Stimulated activated CD8-positive, alpha-beta memory T cell treated with anti-CD3 and anti-CD28 coated beads, Interleukin-4, amount 100 ng/mL, for 4 hours (primary cell): ENCODE measurements at places on chromosomes 6 and 20.

DNA sequence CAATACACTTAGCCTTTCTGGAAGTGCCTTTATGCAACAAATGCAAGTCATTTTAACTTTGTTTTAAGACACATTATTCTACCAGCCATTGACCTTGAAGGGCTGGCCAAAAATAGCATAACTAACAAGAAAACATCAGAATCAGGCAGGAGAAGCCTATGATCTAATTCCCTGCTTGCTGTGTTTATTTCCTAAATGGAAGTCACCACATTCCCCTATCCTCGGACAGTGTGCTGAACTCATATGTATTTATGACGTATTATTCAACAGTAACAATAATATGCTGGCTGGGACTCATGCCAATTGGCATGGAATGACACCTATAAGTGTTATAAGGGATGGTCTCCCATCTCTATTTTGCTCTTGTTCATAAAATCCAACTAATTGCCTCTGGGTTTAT lies 140.7 kb downstream of the MAP3K7 start:
- no peak for DNase-seq

- DNase-seq = no peak
Observed at GRCh38 chr6:160791981-160792418, 90.0 kb downstream of the PLG start.

DNA sequence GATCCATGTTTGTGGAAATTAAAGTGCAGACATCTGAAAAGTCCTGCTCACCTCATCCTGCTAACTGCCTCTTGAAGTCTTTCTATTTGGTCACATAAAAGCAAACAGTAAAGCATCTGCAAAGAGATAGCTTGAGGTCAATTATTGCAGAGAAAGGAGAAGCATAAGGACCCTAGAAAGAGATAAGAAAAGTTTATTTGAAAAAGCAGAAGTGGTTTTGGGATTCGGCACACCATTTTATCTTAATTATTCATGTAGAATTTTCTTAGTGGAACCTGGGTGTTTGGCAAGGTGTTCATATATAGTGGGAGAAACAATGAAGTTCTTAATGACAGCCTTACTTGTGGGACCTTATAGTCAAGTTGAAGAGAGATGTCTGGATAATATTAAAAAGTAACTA lies 280.8 kb downstream of the CENPW start:
- DNase-seq = no peak

GRCh38 chr20:60008130-60008808 lies 50.0 kb downstream of the CDH26 start:
- no peak for DNase-seq

- no peak for DNase-seq
Observed at GRCh38 chr6:141354191-141354955, 778.4 kb upstream of the GJE1 start.

GRCh38 chr6:55175078-55176049 lies 1.0 kb downstream of the HCRTR2 start:
- DNase-seq = no peak

DNA sequence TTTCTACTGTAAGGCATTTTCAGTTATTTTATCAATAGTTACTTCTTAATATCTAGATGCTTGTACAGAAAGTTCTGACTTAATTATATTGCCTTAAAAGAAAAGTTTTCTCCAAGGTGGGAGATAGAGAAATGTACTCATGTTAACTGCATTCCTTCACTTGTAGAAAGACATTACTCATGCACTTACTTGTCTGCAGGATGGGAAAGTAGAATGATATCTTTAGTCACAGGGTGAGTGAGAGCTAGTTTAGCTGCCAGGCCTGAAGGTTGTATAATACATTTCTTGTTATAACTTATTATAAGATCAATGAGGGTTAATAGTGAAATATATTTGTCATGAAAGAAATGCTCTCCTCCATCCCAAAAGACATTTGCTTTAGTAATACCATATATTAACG lies 92.1 kb downstream of the CRYBG1 start:
- no peak for DNase-seq

GRCh38 chr6:151690303-151690702 lies 117.2 kb upstream of the ESR1 start:
- DNase-seq = no peak

GRCh38 chr6:123541462-123541861 lies 95.3 kb downstream of the TRDN start:
- no peak for DNase-seq

GRCh38 chr6:158729906-158730540 lies 80.2 kb downstream of the SYTL3 start:
- no peak for DNase-seq

DNA sequence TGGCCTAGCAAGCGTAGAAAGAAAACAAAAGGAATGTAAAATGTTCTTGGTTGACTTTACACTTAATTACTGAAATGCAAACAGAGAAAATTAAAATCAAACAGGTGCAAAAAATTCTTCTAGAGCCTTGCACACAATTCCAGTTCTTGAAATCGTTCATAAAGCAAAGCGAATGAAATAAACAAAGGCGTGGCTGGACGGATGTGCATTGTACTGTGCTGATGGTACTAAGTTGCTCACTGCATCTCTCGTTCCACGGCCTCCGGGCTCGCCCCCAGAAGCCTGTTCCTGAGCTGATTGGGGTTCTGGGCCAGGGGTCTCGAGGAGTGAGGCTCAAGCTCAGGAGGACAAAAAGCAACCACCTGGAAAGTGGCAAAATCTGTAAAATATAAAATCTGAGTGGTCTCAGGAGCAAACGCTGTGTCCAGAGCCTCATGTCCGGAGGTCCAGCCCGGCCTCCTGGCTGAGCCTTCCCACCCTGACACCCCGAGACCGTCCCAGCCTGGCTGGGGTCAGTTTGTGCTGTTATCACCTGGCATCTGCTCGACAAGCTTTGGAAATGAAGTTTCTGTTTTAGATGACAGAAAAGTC lies 71.3 kb downstream of the TTLL2 start:
- no peak for DNase-seq

DNA sequence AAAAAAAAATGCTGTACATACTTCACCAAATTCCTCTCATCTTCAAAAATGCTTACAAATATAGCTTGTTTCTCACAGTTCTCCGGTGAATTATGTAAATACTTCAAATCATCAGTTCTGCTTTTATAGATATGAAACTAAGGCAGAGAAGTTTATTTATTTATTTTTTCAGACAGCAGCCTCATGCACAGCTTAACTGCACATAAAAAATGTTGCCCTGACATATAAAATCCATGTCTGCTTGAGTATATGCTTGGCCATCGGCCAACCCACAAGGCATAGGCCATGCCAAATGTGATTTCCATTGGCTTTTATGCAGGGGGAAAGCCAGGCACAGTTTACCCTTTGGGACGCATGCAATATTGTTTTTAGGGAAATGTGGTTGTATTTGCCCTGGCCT lies 57.3 kb upstream of the PHACTR2 start:
- no peak for DNase-seq

DNA sequence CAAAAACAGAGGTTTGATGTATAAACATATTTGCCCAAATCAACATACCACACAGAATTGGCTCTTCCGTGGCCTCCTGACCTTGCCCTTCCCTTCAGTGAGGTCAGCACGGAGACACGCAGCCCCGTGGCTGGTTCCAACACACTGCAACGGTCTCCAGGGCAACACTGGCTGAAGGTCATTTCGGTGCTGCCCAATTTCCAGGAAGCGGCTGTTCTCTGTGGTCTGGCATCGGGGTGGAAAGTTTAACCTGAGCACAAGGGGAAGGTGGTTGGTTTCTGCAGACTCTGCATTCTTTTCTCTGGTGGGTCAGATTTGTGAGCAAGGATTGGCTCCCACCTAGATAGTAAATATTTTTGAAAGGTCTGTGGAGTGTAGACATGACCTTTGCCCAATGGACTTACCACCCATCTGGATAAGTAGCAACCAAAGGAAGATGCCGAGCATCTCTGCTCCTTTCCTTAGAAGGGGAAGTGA lies 177.6 kb upstream of the PHACTR1 start:
- no peak for DNase-seq

- no peak for DNase-seq
Observed at GRCh38 chr6:123616016-123616415, 20.7 kb downstream of the TRDN start.

DNA sequence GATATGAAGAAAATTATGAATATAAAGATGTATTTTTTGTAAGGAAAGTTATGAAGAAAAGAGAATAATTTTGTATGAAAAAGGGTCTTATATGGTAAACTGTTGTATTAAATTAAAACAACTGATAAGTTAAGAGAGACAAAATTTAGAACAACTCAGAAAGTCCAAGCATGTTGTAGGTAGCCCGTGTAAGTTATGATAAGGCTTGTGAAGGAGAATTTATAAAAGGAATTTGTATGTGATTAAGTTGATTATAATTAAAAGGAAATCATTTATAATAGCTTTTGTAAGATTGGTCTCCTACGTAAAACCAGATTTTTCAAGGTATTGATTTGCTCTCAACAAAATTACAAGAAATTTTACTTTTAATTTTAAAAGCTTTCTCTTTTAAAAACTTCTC lies 1579.3 kb downstream of the HACE1 start:
- no peak for DNase-seq

DNA sequence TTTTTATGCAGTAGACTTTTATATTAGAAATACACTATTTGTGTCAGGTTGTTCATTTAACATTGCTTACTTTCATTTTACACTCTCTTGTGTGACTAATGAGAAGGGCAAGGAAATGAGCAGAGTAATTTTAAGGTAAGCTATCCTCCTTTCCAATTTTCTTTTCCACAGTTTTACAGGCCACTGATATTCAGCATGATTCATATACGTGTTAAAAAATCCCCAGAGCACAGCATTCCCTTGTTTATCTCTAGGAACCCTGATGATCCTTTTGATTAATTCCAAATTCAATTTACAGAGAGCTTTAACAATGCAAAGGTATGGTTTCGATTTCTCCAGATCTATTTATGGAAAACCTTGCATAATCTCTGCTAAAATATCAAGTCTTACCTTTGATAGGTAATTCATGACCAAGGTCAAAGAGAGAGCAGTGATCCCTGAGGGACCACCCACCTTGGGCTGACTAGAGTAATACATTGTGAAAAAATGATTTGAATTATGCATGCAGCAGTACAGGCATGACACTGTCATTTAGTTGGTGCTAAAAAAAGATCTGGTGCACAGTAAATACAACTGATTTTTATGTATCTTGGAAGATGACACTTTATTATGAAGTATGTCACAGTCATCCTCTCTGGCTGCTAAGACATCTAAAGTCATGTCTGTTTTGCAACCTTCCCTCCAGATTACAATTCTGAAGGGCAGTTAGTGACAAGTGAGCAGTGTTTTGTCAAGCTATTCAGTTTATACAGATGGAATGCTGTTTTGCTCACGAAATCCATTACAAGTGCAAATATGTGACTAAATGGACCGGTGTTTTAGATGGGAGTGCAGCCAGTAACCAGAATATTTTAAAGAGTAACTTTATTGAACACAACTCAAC lies 736.6 kb downstream of the EPHA7 start:
- no peak for DNase-seq

DNA sequence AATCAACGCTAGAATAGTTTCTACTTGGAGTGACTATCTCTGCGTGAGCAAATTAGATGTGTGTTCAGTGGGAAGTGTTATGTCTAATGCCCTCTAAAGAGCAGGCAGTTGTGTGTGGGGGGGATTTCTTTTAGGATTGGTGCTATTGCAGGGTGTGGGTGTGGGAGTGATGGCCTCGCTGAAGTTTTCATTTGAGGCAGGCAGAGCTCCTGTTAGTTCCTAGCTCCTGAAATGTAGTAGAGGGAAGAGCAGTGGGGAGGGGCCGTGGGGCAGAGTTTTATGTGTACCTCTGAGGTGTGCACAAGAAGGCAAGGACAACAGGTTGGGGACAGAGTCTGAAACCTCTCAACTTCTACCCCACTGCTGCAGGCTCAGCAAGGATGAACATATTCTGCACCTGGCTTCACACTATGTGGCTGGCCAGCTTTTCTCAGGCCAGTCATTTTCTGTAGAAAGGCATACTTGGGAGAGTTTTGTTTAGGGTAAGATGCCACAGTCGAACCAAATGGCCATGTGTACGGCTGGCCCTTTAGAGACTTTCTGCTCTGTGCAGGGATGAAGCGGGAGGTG lies 229.2 kb upstream of the SUPT3H start:
- DNase-seq = no peak

DNA sequence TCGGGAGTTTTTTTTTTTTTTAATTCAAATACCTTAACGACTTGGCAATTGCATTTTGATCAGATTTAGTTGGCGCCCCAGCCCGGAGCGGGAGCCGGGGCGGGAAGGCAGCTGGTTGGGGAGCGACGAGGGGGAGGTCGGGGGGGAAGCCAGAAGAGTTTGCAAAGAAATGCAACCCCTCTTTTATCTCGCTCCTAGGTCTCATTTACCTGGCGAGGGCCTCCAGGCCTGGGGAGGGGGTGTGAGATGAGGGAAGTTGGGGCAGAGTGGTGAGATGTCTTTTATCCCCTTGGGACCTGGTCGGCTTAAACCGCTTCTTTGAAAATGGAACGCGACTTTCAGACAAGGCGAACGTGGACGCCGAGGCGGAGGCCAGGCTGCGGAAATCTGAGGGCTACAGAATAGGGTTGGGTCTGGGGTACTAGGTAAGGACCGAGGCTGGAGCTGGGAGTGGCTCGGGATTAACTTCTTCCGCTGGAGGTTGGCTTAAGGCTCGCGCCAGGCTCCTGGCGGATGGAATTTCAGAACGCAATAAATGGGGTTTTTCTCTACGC lies 40.3 kb downstream of the NCR2 start:
- DNase-seq = no peak

DNA sequence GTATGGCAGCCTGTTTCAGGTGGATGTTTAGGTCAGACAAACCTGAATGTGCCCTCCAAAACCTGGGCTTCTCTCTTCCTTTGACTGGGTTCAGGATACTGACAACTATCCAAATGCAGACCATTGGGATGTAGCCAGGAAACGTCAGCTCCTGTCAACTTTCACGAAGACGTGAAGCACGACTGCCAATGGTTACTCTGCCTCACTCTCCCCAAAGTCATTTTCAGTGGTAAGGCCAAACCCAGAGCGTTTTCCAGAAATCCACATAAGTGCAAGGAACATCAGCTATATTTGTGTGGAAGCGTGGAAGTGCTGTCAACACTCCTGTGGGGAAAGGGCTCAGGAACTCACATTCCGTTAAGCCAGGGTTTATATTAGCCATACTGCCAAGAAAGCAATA lies 20.1 kb upstream of the RCAN2 start:
- DNase-seq = no peak

DNA sequence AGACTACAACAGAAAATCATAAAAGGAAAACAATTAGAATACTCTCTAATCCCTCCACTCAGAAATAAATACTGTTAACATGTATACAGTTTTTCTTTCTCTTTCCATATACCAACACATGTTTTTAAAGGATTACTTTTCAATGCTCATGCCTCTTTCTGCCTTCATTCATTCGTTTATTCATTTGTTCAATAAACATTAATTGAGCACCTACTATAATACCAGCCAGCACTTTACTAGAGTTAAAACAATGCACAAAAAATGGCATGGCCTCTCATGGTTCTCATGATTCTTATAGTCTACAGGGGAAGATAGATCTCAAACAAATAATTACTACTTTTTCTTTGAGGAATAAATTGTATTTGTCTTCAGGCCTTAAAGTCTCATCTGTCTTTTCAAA lies 70.3 kb upstream of the RIPOR2 start:
- DNase-seq = no peak

- no peak for DNase-seq
Observed at GRCh38 chr20:13286607-13287006, 65.5 kb downstream of the ISM1 start.
